SW480 (cell line): ENCODE measurements at places on chromosomes 7 and 10.

DNA sequence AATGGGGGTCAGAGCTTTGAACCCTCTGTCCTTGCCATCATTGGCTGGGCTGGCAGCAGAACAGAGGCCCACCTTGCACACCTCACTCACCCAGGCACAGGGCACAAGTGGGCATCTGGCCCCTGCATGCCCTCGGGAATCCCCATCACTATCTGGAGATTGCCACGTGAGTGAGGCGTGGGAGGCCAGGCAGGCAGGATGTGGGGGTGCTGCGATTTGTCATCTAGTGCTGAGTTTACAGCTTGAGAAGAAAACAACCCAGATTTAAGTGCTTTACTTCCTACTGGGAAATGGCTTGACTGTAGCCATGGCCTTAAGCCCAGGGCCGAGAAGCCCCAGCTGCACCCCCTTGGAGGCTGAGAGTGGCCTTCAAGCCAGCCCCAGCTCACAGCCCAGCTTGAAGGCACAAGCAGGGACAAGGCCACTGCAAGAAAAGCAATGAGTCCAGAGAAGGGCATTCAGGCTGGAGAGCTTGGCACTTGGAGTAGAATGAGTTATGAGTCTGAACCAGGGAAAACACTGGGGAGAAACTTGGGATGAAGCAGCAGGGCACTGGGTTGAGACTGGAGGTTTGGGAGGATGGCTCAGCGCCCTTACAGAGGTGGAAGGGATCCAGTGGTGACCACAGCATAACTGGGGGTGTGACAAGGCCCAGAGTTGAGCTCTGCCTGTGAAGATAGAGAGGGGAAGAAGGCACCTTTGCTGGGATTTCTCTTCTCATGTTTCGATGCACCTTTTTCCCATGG, 123.0 kb downstream of the CXCL12 start:
- DNase-seq: no peak

- DNase-seq: peak; percentile 71
These were observed 58.4 kb downstream of the DNAJC12 start for GRCh38 chr10:67779465-67780203.

- peak; percentile 93 for DNase-seq
These were observed 66.6 kb downstream of the CUBN start for GRCh38 chr10:17062955-17063484.

DNA sequence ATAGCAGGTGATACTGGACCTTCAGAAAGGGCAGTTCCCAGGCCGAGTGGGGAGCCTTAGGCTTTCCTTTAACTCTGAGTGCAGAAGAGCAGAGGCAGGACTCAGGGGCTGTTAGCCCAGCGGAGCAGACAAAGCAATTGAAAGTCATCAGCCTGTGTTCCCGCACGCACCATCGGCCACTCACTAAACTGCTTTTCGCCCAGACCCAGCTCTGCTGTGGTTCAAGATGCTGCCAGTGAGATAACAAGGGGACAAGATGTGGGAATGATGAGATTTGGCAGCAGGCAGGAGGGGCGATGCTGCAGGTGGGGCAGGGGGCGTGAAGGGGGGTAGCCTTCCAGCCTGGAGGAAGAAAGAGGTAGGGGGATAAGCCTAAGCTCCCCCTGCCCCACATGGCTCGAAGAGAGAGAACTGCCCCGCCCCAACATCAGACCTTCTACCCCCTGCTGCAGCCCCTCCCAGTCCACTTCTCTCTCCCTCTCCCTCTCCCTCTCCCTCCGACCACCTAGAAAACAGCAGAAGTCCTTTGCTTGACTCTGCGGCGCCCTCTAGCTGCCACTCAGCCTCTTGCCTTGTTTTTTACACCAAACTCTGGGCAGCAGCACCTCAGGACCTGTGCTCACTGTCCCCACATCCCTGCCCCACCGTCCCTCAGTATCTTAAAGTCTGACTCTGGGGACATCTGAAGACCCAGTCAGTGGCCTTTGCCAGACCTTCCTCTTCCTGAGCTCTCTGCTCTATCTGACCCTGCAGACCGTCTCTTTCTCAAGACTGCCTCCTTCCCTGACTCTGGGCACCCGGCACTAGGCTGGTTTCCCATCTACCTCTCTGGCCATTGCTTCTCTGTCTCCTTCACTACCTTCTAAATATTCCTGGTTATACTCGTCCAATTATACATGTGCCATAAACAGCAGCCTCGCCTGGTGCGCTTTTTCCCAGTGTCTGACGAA, 110.5 kb downstream of the C10orf105 start:
- peak; percentile 40 for DNase-seq

- DNase-seq: no peak
These were observed 11.3 kb downstream of the MRPS33 start for GRCh38 chr7:141003172-141004065.

GRCh38 chr7:67716729-67717128, 720.1 kb downstream of the TYW1 start:
- peak; percentile 22 for DNase-seq
